ENCODE measurements at places on chromosomes 5 and 9.

DNA sequence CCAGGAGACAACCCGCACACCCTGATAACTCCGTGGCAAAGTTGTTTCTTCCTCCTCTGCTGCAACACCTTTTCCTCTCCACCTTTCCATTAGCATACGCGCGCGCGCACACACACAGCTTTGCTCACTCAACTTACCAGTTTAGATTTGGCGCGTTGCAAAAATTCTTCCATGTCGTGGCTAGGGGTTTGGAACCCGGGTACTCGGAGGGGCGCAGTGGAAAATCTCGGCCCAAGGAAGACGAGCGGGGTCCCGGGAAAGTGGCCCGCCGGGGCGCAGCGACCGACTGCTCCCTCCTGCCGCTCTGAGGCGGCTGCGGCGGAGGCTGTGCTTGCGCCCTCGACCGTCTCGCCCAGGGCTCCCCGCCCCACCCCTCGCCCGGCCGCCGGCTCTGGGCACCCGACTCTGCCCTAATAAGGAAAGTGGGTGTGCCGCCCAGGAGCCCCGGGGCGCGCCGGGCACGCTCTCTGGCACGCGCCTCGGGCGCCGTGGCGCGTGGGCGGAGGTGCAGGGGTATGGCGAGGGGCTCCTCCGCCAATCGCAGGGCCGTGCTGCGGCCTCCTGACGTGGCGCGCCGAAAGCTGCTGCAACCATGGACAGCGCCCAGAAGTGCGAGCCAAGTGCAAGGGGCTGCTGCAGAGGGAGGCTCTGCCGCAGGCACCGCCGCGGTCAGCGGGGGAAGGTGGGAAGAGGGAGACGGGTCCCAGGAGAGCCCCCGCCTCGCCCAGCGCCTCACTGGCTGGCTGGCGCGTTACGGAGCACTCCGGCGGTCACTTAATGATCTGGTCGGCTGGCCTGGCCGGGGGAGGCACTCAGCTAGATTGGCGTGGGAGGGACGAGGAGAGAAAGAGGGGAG is at the start of gene PRUNE2:
PRUNE2 (minus strand) TSS at position 324 of the 856 bp plus-strand sequence; CDS start at position 173, 151 bp downstream.
- DNase-seq = peak; percentile 95

DNA sequence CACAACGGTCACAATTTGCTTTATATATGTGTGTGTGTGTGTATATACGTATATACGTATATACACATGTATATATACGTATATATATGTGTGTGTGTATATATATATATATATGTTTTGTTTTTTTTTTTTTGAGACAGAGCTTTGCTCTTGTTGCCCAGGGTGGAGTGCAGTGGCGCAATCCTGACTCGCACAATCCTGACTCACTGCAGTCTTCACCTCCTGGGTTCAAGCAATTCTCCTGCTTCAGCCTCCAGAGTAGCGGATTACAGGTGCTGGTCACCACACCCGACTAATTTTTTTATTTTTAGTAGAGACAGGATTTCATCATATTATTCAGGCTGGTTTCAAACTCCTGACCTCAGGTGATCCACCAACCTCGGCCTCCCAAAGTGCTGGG is 3.1 kb downstream of the RNF38 start:
- DNase-seq = peak; percentile 66

DNA sequence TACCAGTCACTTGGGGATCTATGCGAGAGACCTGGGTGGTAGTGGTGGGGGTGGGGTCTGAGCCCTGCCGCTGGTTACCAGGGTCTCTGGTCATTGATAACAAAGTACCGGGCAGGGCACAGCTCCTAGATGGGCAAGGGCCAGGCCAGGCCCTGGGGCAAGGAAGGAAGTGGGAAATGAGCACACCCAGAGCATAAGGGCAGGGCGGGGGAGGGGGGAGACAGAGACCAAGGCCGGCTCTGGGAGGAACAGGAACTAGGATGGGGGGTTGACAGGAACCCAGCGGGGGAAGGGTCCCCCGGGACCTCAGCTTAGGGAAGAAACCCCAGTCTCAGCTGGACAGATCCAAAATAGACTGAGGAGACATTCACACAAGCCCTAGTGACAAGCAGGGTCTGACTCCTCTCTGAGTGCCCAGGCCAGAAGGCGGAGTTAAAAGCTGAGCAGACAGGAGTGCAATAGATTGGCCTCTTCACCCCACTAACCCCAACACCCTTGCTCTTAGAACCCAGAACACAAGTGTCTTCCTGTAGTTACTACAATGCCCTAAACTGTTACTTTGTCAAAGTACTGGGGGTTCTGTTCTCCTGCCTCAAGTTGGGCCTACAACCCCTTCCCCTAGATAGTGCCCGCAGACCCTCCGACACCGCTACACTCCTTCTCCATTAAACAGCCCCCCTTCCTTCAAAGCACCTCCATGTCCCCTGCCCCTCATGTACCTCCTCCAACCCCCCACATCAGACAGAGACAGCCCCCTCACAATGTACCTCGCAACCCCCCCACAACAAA is 628 bp downstream of the ATOSB start:
- DNase-seq = peak; percentile 48

- DNase-seq = no peak
Measured at GRCh38 chr5:93636837-93637236, 53.8 kb downstream of the NR2F1 start.

GRCh38 chr5:170154297-170154696 is 48.6 kb downstream of the FOXI1 start:
- no peak for DNase-seq

GRCh38 chr9:135305546-135306180 is 173.9 kb upstream of the PPP1R26 start:
- DNase-seq = no peak

DNA sequence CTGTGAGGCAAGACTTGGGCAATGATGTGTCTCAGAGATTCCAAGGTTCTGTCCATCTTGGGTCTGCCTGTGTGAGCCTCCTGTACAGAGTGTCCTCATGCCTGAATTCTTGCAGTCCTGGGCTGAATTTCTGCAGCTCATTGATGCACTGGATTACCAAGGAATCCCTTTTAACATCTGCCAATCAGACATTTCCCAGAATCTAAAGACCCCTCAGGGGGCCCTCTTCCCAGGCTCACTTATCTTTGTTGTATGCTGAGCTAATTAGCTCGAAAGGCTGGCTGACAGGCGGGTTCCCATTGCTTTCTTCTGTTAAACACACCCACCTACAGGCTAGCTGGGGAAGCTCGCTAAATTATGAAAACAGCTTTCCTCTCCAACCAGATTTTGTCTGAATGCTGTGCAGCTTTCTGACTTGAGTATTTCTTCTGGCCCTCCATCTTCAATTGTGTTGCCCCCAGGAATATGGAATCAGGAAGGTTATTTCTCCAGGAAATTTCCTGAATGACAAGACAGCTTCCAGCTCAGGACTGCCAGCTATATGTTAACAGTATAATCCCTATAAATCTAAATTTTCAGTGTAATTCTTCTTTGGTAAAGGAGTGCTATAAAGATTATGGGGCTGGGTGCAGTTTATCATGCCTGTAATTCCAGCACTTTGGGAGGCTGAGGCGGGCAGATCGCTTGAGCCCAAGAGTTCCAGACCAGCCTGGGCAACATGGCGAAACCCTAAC is at the start of gene LIX1:
LIX1 (minus strand) TSS at position 91 of the 734 bp plus-strand sequence; CDS start at position 56, 35 bp downstream.
- peak; percentile 23 for DNase-seq

GRCh38 chr9:37626708-37627292 is 24.0 kb upstream of the FRMPD1 start:
- no peak for DNase-seq

DNA sequence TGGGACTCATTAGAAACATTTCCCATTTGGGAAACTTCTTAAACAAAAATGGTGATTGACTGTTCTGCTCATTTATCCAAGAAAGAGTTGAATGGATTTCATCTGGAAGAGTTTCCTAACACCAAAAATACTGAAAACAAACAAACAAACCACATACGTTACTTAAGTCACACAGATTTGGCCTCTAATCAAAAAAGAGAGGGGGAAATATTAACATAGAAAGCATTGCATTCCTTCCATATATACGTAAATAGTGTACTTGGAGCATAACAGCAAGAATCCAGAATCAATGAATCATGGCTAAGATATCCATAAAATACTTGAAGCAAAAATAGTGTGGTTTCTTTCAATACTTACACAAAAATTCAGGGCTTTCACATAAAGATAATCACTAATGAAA is 189.8 kb upstream of the MAP3K1 start:
- DNase-seq = peak; percentile 68

DNA sequence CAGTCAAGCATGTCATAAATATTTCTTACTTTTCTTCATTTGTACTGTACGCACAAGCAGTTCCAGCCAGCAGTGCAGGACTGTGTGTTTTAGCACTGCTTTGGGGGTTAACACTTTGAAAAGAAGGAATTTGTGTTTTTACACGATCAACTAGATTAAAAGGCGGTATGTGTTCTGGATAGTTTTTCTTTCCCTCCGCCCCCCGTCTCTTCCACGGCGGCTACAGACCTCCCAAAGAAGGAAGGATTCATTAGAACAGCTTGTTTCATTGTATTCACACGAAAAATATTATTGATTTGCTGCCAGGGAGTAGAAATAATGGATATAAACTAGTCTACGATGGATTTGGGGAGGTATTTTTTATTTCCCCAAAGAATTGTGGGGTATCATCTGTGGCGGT is 336.8 kb upstream of the RFX3 start:
- DNase-seq = no peak

DNA sequence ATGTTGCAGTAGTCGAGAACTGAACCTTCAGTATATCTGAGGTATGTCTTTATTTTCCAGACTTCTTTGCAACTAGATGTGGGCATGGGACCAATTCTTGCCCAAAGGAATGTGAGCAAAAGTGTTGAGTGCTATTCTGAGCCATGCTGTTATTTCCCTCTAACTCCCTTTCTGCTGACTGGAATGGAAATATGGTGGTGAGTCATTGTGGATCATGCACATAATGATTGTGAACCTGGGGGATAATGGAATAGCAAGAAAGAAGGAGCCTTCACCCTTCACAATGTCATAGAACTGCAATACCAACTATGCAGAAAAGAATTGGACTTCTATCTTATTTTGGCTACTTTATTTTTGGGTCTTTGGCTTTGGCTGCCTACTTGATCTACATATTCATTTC is 10.3 kb upstream of the DOCK2 start:
- DNase-seq = peak; percentile 96

Data from foreskin fibroblast (primary cell).